ENCODE measurements at places on chromosomes 5 and 9. TPM values are rescaled to one million over a fixed set of nuclear protein-coding genes. Genes with fewer than 3 reads are reported as not detected.

The SPATA31D4 gene
- not detected for total RNA-seq

DNA sequence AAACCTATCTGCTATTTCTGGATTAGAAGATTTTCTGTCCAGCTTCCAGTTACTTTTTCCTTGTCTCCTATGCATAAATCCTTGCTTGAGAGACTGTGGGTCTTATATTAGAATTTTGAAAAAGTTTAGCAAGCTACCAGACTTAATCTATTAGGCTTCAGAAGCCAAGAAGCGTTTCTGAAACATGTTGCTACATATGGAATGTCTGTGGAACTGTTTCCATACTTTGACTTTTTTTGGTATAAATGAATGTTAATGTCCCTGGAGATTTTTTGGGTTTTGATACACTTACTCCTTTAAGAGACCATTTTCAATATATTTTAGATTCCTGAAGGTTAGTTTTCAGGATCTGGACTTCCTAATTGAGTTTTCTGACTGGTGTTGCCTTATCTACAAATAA, 191.4 kb upstream of the SGCD start:
- DNase-seq, result no peak

The DDX4 gene
- total RNA-seq, result not detected

DNA sequence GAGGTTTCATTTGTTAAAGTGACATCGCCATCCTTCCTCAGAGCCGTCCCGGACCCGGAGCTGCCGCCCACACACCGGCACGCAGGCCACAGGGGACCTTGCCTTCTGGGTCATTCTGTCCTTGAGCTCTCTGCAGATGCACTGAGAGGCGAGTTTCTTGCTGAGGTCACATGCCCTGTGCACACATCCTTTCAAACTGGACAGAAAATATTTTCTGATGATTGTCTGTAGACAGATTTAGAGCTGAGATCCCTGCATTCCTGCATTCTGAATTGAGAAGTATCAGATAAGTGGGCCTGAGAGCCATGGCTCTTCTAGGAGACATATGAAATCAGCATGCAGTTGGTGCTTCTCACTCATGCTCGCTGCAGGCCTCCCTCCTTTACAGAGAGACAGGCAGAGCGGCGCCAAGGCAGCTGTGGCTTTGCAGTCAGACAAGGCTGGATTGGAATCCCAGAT, 25.4 kb downstream of the BOD1 start:
- DNase-seq, result no peak
